ENCODE measurements at places on chromosomes 5 and 9.
A peak's percentile ranks its signal among the peaks of the same experiment; 100 is the strongest.

- no peak for DNase-seq
Measured at GRCh38 chr5:28516722-28517121, 1478.3 kb upstream of the CDH9 start.

DNA sequence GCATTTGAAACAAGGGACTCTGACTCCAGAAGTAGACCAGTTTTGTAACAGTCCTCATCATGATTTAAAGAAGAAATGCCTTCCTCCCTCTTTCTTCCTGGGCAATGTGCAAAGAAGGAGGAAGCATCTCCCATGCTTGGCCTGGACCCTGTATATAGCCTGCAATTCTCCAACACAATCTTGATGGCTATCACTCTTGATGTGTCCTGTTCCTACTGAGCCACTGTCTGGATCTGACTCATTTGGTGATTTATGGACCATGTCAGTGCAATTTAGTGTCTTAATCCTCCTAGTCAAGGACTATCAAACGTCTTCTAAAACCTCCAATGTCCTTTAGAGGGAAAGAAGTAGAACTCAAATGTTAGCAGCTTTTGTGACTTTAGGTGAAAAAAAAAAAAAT, 697.3 kb downstream of the TLR4 start:
- DNase-seq: no peak

GRCh38 chr5:173715607-173716006, 99.2 kb upstream of the BOD1 start:
- no peak for DNase-seq

DNA sequence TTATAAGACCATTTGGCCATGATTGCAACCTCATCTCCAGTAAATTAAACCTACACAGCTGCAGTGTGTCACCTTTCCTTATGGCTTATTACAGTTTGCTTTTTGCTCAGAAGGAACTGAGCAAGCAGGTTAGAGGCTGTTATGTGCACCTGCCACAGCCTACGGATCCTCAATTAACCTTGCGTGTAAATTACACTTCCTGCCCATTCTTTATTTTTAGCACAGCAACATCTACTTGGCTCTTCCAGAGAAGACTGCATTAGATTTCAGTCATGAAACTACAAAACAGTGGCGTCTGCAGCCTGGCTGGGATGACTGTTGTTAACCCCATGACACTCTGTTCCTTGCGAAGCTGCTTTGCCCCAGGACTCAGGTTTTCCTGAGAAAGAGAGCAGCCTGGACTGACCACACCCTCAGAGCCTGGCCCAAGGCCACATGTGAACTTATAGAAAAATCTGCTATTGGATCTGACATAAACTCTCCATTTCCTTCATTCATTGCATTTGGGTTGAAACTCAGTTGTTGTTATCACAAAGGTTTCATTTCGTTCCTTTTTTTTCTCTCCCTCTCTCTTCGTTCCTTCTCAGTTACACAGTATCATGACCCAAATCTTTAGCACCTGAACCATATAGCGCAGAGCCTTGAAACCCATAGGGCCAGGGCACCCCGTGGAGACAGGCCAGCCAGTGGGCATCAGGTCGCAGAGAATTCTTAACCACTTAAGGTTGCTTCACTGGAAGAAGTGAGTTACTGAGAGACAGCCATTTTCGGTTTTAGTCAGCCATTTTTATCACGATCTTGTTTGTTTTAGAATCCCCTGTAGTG, 138.6 kb downstream of the PALM2AKAP2 start:
- no peak for DNase-seq

- no peak for DNase-seq
Measured at GRCh38 chr5:16617274-16617968, 624 bp upstream of the RETREG1 start.

DNA sequence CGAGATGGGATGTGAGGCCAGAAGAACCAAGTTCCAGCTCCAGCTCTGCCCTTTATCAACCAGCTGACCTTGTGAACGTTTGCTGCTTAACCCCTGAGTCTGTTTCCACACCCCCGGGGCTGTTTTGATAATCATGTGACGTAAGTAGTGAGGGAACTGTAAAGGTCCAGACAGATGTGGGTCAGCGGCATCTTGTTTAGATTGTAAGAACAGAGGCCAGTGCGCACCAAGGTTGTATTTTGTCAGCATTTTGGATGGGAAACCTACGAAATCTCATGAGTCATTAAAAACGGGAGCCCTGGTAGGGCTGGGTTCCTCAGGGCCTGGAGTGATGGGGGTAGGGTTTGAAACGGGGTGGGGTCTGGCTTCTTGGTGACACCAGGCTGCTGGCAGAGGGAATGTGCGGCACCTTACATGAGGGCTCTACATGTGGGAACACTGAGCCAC, 13.8 kb upstream of the COL15A1 start:
- no peak for DNase-seq

DNA sequence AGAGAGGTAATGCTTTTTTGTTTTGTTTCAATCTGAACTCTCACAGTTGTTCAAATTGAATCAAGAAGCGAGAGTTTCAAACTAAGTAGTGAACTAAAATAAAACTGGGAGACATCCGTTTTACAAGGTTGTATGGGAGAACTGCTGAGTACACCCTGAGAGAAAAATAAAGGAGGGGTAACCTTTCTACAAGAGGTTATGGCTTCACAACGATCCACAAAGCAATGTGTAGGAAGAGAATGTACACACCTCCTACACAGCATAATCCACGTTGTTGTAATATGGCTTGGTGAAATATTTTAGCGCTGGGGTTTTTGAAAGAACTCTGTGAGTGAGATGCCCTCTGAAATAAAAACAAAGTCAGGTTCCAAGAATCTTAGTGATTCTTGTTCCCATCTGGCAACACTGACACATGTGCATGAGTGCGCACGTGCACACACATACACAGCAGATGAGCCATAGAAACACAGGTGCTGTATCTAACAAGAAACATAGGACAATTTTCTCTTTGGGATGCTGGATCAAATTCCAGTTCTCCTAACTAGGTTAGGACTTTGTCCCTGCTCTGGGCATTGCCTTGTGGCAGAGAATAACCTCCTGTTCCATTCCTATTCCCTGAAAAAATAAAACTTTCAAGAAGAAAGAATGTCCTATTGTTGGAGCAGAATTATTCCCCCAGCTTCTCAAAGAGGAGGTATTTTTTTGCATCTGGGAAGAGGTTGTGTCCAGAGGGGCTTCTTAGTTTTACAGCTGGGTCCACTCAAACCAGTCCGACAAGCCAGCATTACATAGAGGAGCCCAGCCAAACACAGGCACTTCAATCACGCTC, 94.5 kb upstream of the EFNA5 start:
- no peak for DNase-seq

GRCh38 chr9:121562301-121562700, 62.7 kb upstream of the GGTA1 start:
- no peak for DNase-seq

- DNase-seq: no peak
Measured at GRCh38 chr9:88922091-88922490, 69.2 kb upstream of the S1PR3 start.

GRCh38 chr5:68459810-68460139, 244.2 kb downstream of the PIK3R1 start:
- no peak for DNase-seq

DNA sequence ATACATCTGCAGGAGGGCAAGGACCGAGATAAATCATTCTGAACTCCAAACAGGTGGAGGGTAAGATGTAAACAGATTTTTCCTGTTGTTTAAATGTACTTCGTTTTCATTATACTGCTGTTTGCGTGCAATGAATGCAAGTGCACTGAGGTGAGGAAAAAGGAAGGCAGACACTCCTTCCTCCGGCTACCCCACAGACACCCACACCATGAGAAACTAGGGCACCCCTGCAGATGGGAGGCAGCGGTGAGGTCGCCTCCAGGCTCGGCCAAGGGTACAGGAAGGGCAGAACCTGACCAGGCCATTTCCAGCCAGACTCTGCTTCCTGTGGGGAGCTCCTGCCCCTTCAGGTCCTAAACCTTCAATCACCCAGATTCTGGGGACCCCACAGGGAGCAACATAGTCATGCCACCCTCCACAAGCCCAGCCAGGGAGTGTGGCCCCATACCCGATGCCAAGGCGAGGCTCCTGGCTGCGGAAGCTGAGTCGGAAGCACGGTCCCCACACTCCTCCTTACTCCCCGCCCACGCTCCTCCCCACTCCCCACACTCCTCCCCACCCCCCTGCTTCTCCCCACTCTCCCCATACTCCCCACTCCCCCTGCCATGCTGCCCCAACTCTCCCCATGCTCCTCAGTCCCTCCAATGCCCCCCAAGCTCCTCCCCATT, 37.1 kb downstream of the VAV2 start:
- DNase-seq: no peak

DNA sequence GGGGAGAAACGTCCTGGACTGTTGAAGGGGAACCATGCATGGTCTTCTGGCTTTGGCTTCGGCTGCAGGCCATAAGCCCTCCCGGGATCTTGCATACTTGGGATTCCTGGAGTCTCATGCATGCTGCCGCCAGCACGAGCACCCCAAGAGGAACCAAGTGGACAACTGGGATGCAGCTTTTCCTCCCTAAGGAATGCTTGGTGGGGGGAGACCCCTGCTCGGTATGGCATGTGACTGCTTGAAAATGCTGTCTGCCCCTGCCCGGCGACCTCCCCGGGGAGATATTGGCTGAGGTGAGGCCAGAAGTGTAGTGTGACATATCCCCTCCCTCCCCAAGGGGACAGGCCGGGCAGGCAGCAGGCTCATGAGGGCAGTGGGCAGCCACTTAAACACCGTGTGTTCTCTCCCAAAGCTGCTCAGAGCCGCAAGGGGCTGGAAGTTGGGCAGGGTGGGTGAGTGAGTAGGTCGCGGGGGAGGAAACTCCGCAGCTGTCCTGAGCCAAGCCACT, 15.7 kb downstream of the TMEM171 start:
- no peak for DNase-seq

DNA sequence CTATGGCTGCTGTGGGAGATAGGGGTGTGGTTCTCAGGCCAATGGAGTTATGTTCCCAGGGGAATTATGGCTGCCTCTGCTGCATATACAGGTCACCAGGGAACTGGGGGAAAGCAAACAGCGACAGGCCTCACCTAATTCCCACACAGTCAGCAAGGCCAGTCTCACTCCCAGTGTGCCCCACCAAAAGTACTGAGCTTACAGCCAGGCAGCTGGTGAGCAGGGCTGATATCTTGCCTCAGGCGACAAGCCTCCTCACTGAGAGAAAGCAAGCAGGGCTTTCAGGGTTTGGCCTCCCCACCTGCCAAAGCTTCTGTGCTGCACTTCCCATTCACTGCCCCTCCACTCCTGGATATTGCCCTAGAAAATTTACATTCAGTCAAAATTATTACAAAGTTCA, 273.8 kb upstream of the TARS1 start:
- DNase-seq: no peak

GRCh38 chr5:131944702-131945550, 537 bp downstream of the MEIKIN start:
- DNase-seq: no peak

DNA sequence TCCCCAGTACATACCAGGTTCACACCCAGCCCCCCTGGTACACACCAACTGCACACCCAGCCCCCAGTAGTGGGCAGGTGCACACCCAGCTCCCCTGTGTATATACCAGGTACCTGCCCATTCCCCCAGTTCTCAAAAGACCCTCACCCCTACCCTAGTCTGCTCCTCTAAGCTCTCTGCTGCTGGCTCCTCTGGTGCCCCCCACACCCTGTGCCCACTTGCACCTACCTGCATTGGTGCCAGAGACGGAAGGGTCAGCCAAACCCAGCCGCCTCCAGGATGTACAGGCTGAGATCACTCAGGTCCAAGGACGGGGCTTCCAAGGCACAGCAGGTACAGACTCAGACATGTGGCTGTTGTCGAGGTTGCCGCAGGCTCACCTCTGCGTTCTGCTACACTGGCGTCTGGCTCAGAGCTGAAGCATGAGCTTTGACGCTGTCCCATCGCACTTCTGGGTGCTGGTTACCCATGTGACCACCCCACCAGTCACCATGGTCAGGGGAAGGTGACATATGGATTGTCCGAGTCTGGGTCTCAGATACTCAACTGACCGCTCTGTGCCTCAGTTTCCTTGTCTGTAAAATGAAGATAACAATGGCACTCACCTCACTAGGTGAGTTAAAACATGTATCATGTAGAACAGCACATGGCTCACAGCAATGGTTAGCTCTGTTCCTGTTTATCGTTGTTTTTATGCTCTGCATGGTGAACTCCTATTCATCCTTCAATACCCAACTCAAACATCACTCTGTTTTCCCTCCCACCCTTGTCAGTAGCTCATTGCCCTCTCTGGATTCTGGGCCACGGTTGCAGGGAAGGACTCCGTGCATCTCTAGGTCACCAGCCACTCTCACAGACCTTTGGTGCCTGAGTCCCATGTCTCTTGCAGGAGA, 45.3 kb upstream of the SUSD3 start:
- DNase-seq: no peak

DNA sequence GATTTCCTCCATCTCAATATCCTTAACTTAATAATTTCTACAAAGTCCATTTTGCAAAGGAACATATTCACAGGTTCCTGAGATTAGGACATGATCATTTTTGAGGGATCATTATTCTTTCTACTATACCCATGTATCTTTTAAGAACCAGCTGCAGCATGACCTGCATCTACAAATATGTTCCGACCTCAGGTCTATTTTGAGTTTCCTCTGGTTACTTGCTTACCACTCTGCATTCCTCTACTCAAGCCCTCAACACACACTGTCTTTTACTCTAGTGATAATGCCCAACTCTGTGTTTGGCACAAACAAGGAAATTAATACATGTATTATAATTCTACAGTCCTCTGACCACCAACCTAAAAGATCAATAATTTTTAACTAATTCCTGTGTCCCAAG, 386.1 kb downstream of the DNAH5 start:
- DNase-seq: no peak

DNA sequence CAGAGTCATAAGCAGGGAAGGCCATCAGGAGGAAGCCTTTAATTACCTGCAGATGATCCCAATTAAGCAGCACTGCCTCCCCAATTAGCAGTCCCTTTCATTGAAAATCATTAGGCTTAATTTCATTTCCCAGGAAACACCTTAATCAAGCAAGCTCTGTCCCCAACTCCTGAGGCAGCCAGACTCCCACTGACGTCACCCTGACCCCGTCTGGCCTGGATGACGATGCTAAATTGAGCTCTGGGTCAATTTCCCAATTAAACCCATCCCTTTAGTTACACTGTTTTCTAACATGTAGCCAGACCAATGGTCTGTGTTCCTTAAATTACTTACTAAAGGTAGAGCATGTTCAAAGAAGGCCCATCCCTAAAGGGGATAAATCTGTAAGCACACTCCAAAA, 84.0 kb upstream of the SPOCK1 start:
- no peak for DNase-seq

DNA sequence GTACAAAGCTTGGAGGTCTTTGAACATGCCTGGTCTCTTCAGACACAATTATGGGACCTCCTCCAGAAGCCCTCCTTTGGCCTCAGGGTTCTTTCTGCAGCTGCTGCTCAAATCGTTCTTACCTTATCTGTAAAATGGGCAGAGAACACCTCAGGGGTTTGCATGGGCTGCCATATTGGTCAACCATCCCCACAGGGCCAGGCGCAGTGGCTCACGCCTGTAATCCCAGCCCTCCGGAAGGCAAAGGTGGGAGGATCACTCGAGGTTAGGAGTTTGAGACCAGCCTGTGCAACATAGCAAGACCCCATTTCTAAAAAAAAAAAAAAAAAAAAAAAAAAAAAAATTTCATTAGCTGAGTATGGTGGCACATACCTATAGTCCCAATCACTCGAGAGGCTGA, 29.1 kb upstream of the TCF7 start:
- no peak for DNase-seq

GRCh38 chr5:36734422-36734821, 128.0 kb downstream of the SLC1A3 start:
- DNase-seq: peak; percentile 34

- no peak for DNase-seq
Measured at GRCh38 chr9:113953531-113953930, 77.4 kb downstream of the ZNF618 start.
